ENCODE measurements at places on chromosomes 1 and 21.

GRCh38 chr1:57600424-57600823, 176.6 kb upstream of the DAB1 start:
- DNase-seq: no peak

DNA sequence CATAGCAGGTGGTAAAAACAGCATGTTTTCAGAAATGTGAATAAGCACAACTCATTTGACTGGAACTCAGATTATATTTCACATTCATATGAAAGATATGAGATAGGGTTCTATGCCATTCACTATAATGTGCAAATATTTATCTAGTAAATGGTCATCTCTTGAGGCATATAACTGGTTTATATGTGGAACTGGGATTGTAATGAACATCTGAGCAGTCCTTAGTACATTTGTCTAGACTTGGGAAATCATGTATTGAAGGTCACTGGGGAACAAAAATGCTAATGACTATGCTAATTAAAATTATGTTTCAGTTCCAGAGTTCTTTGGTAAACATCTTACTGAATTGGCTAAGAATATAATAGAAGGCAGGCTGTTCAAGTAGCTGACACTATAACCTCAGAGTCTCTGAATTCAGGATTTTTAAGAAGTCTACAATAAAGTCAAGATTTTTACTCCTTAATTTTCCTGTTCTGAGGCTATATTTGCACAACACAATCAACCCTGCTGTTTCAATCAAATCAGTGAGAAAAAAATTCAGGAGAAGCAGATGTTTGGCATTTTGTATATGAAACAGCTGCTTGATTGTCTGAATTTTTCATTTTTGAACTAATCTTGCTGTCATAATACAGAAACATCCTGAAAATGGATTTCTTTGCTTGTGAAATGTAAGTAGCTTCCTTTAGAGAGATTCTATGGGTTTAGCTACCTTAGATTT, 244.8 kb upstream of the RGS18 start:
- no peak for DNase-seq

- DNase-seq: no peak
These were observed 411.0 kb upstream of the ESRRG start for GRCh38 chr1:217133958-217134856.

- no peak for DNase-seq
These were observed 61.5 kb downstream of the ADARB1 start for GRCh38 chr21:45135868-45136267.

- DNase-seq: no peak
These were observed 49.2 kb downstream of the DUSP10 start for GRCh38 chr1:221692643-221693042.

GRCh38 chr1:23824711-23825075, 536 bp downstream of the HMGCL start:
- DNase-seq: no peak

DNA sequence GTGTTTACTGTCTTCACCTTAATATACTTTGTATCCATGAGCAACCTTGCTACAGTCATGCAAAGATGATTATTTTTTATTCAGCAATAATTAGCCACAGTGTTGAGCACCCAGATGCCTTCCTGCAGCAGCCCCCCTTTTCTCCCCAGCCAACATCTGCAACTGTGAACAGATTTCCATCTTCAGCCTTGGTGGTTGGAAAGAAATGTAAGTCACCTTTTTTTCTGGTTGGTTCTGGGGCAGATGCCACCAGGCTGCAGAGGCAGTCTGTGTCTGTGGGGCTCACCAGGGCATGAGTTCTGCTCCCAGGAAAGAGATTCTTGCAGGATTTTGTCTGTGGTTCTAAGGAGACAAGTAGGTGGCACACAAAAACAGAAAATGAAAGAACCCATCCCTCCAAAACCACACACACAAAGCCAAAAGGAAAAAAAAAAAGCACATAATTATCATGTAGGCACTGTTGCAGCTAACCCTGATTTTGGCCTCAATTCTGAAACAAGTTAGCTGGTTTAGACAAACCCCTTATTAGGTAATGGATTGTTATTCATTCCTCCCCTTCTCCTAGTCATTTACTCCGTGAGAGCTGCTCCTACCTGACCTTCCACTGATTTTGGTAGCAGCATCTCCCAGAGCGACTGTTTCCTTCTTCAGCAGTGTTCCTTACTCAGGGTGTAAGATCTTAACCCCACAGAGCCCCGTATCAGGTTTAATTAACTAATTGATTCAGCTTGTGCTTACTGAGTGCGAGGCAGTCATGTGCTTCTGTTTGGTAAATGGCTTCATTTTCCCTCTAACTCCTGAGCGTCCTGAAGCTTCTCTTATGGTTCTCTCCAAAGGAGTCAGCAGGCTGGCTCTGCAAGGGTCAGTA, 36.5 kb downstream of the GALNT2 start:
- DNase-seq: no peak

GRCh38 chr1:60065199-60065598, 8.4 kb downstream of the C1orf87 start:
- DNase-seq: no peak

- no peak for DNase-seq
These were observed 20.5 kb upstream of the CAPZB start for GRCh38 chr1:19505693-19506457.

DNA sequence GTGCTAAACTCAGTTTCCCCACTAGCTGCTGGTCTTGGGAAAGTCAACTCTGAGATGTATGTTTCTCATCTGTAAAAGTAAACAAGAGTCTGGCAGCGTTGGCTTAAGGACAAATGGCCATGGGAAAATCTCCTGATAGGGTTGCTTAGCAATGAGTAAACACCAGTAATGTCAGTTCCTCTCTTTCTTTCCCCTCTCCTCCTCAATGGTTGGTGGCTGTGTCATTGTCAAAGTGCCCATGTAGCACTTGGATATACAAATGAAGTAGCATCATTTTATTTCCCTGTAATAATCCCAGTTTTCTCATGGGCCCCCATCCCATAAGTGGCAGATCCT, 2.2 kb upstream of the FYB2 start:
- no peak for DNase-seq

- peak; percentile 88 for DNase-seq
These were observed at the start of gene TRNP1 for GRCh38 chr1:26993237-26994019. TRNP1 (plus strand) TSS chr1:26993692; CDS start chr1:26993787, 95 bp downstream.

- DNase-seq: no peak
These were observed 99.9 kb downstream of the LYST start for GRCh38 chr1:235766794-235767285.

GRCh38 chr1:202662081-202662480, 48.2 kb downstream of the SYT2 start:
- DNase-seq: no peak

DNA sequence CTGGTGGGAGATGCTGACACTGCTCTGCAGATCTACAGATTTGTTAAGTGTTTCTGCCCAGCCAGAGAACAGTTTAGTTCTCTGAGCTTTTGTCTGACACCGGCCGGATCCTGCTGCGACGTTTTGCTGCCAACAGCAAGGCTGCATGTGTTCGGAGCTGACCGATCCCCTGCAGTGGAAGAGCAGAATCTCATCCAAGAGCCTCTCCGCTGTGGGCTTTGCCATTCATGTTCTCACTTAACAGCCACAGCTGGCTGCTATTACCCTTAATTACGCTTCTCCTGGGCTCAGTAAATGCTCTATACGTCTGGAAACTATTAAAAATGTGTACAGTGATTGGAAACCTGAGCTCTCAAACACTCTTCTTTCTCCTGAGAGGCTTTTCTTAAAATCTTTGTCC, 105.3 kb downstream of the BCAR3 start:
- no peak for DNase-seq

- DNase-seq: no peak
These were observed 183.6 kb downstream of the DYRK1A start for GRCh38 chr21:37550157-37550556.

GRCh38 chr1:227093309-227093708, 153.2 kb downstream of the COQ8A start:
- DNase-seq: no peak

- no peak for DNase-seq
These were observed 3.6 kb downstream of the FAM89A start for GRCh38 chr1:231036416-231036815.

- DNase-seq: no peak
These were observed 163.4 kb downstream of the DNM3 start for GRCh38 chr1:172004671-172005070.

DNA sequence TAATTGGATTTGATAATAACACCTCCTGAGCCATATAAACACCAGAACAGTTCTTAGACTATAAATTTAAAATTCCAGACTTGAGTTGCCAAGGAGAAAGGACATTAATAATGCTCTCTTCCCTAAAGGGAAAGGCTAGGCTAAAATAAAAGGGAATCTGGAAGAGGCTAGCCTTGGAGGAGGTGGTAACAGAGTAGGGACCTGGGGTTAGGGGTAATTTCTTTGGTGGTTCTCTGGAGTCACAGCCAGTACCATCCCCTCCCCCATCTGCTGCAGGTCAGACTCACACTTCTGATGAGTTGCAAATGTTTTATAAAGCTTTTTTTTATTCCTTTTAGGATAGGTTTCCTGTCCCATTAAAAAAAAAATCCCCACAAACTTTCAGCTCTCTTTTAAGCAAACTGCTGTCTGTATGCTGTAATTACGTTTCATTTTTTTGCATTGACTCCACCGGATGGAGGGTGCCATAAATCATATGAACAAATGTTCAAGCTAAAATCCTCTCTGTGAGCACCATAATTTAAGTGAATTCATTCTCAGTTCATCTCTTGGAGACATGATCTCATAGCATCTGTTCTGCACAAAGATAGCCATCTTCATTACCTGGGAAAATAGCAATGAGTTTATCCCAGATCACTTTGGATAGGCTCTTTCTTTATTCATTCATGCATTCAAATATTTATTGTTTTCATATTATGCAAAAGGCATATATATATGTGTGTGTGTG, 379.6 kb downstream of the TTLL7 start:
- DNase-seq: no peak

GRCh38 chr1:115975569-115976061, 698 bp upstream of the SLC22A15 start:
- no peak for DNase-seq

DNA sequence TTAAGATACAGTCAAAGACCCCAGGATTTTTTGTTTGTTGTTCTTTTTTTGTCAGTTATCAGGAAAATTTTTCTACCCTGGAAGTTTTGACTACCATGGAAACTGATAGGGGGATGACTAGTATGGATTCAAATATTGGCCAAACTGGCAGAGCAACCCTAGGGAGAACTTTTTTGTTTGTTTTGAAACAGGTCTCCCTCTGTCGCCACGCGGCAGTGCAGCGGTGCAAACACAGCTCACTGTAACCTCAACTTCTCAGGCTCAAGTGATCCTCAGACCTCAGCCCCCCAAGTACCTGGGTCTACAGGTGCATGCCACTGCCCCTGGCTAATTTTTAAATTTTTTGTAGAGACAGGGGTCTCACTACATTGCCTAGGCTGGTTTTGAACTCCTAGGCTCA, 46.6 kb downstream of the TOR3A start:
- no peak for DNase-seq

DNA sequence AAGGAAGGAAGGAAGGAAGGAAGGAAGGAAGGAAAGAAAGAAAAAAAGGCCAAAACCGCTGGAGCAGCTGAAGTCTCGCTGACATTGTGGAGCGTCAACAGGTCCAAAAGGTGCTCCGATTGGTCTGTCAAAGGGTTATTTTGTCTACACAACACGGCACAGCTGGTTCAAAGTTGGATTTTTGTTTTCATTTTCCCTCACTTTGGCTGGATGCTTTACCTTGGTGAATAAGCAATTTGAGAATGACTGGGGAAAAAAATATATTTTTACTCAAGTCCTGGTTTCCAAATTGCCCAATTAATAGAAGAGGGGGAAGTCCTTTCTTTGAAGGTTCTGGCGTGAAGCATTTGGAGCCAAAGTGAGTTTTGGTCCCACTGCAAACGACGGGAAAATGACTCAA, 19.3 kb upstream of the PAX7 start:
- no peak for DNase-seq

- no peak for DNase-seq
These were observed 5.6 kb upstream of the SLC5A9 start for GRCh38 chr1:48216941-48217340.

DNA sequence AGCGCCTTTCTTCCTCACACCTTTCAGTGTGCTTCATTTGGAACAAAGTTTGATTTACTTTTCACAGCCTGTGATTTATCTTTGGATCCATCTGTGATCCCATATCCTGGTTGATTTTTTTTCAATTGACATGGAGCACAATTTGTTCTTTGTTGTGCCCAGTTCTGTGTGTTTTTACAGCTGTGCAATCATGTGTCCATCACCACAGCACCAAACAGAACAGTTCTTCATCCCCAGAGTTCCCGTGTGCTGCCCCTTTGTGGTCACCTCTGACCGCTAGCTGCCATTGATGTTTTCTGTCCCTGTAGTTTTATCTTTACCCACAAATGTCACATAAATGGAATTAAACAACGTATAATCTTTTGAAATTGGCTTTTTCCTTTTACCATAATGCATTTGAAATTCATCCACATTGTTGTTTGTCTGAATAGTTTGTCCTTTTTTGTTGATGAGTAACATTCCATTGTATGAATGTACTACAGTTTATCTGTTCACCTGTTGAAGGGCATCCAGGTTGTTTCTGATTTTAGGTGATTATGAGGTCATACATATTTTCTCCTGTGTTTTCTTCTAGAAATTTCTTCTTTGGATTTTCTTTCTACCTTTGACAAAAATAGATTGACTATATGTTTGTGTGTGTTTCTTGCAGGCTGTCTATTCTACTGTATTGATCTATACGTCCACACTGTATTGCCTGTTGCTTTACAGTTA, 17.4 kb downstream of the MIGA1 start:
- no peak for DNase-seq

- DNase-seq: no peak
These were observed 44.8 kb upstream of the FMOD start for GRCh38 chr1:203395751-203396150.

DNA sequence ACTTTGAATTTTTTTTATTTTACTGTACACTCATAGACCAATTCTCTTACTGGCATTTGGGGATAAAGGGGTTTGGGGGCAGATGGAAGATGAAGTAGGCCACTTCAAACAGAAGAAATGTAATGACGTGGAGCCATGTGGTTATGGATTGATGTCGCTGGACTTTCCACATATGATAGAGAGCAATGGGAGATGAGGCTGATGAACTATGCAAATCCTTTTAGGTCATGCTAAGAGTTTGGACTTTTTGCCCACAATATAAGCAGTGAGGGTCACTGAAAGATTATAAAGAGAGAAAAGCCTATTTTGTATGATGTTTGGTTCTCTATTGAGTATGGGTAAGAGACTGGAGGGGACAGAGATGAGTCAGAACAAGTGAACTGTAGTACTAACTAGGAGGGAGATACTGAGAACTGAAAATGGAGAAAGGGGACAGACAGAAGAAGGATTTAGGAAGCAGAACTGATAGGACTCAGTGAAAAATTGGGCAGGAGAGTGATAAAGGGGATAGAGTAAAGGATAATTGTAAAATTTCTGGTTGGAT, 9.2 kb downstream of the C1orf21 start:
- no peak for DNase-seq

GRCh38 chr1:215219372-215219771, 136.8 kb downstream of the KCNK2 start:
- DNase-seq: no peak

- DNase-seq: no peak
These were observed 4.1 kb upstream of the ANKRD35 start for GRCh38 chr1:145889722-145890121.

GRCh38 chr1:163709636-163710035, 387.9 kb downstream of the NUF2 start:
- no peak for DNase-seq
